ENCODE measurements at places on chromosomes 13 and 19. TPM values are rescaled to one million over a fixed set of nuclear protein-coding genes. Genes with fewer than 3 reads are reported as not detected.

Gene CLDND2
- not detected for total RNA-seq

Gene CLEC17A
- not detected for total RNA-seq

Gene KISS1R
- 0.41 TPM for total RNA-seq

Gene TMEM238
- 0.41 TPM for total RNA-seq

Gene LRRC8E
- total RNA-seq, result not detected

Gene CD22
- not detected for total RNA-seq

Gene PEAK3
- total RNA-seq, result under 0.01 TPM

Gene CEACAM20
- total RNA-seq, result not detected

Gene ZNF221
- 15.9 TPM for total RNA-seq

Gene ZNF723
- not detected for total RNA-seq

Gene ZNF431
- 25.7 TPM for total RNA-seq

Gene ZNF587
- 24.9 TPM for total RNA-seq

Gene IGFL3
- not detected for total RNA-seq

Gene QPCTL
- 8.2 TPM for total RNA-seq

Gene FAAP24
- total RNA-seq, result 1.6 TPM

Gene SYT3
- total RNA-seq, result 20.4 TPM

Gene GPR12
- total RNA-seq, result 39.5 TPM

Gene NAT14
- total RNA-seq, result 18.8 TPM

Gene DHRS12
- total RNA-seq, result 7.3 TPM

Gene GRAMD1A
- 29.3 TPM for total RNA-seq

Gene ADM5
- 0.82 TPM for total RNA-seq

Gene PTPRH
- total RNA-seq, result 0.41 TPM

Gene ZNF99
- total RNA-seq, result 0.41 TPM

Gene KCNN1
- total RNA-seq, result 16.3 TPM

Gene CBY2
- total RNA-seq, result not detected

Gene KRTDAP
- total RNA-seq, result not detected

Gene SELENOV
- 0.41 TPM for total RNA-seq

Gene SHISA7
- 4.5 TPM for total RNA-seq

Gene C1QTNF9
- total RNA-seq, result under 0.01 TPM

Gene SYNGR4
- not detected for total RNA-seq

Gene ECSIT
- 60.3 TPM for total RNA-seq

Gene OR10H1
- total RNA-seq, result not detected

Gene ILF3
- 132 TPM for total RNA-seq

Gene APC2
- total RNA-seq, result 116 TPM

Gene CCDC194
- not detected for total RNA-seq
